ENCODE measurements at places on chromosomes 7 and 10.

DNA sequence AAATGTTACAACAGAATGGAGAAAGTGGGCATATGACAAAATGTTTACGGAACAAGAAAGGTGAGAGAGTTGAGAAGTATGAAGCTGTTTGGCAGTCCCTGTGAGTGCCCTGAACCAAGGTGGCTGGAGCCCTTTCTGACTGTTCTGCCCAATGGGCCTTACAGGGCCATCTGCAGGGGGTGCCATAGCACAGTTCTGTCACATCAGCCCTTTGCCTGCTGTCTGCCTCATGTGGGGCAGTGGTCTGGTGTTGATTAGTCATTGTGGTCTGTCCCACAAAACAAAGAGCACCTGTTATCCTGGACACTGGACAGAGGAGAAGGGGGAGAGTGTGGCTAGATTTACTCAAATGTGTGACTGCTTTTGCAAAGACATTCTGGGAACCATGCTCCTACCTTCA is 51.5 kb upstream of the OSBPL3 start:
- DNase-seq = no peak

- DNase-seq = no peak
Observed at GRCh38 chr7:36153571-36154097, 580 bp downstream of the EEPD1 start.

- no peak for DNase-seq
Observed at GRCh38 chr10:90734415-90734814, 123.4 kb downstream of the HTR7 start.

GRCh38 chr7:14069961-14070360 is 80.5 kb upstream of the ETV1 start:
- DNase-seq = no peak

DNA sequence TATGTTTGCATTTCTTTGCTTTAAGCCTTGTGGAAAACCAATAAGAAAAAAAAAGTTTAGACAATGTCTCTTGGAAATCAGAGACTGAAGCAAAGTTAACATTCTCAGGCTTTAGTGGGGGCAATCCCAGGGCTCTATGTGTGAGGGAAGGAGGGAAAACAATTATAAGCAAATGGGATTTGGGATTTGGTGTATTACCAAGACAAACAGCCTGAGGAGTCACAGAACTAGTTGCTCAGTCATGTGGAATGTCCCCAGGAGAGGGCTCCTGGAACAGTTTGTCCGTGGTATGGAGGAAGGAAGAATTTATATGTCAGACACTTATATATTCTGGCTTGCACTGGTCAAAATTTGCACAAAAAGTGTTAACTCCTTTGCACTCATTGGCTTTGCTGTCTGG is 562.9 kb upstream of the TPK1 start:
- DNase-seq = no peak

DNA sequence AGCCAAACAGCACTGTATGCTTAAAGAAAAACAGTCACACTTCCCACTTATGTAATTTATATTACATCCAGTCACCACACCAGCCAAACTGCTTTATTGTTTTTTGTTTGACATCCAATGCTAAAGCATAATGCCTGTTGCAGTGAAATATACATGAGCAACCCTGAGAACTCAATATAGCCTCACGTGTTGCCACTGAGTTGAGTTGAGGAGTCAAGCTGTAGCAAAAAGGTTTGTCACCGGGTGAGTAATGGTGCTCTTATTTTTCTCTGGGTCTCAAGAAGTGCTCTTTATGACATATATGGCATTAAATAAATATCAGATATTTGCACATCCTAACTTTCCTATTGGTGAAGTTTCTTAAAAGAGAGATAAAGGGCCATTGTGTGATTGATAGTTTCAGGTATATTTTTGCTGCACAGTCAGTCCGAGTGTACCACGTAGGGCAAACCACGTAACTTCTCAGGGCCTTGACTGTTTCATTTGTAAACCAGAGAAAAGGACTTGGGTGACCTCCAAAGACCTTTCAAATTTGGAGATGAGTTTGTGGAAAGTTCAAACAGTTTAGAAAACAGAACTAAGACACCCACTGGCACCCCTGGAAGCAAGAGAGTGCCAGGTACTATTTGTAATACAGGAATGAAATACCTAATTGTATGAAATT is 168.5 kb downstream of the CFTR start:
- no peak for DNase-seq

DNA sequence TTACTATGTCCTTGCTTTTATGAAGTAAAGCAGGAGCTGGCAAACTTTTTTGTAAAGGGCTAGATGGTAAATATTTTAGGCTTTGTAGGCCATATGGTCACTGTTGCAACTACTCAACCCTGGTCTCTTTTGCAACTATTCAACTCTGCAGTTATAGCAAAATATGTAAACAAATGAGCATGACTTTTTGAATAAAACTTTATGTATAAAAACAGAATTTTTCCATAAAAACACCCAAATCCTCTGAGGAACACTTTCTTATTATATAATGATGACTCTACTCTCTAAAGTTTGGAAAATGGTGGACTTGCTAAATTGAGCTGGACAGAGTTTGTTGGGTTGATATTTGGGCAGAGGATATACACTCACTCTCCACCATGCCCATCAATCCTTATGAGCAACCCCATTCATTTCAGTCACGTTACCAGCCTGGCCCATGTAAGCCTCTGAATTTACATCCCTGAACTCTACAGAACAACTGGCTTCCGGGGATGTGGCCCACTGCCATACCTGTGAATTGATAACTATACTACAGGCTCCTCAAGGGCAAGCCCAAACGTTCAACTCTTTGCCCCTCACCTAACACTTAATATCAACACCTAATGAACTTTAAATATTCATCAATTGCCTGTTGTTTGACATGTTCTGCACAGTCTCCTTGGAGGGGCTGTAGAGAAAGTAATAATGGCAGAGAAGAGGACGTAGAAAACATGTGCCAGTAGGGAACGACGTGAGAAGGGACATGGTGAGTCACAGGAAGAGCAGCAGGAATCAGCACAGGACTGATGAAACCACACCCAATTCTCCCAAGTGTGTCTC is 37.6 kb downstream of the SGMS1 start:
- no peak for DNase-seq

DNA sequence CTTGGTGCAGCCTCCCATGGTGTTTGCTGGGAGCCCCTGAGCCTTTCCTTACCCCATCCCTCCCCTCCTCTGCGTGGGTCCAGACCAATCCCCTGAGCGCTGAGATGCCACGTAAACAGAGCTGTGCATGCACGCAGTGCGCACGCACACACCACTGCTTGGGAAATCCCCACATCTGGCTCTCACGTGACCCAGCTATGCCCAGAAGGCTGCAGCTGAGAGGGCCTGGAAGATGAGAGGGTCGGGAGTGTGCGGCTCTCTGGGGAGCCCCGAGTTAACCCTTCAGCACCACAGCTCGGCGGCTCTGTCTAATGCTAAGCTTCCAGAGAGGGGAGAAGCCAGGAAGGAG is 177.2 kb downstream of the SH3PXD2A start:
- DNase-seq = peak; percentile 93

- DNase-seq = no peak
Observed at GRCh38 chr7:88346357-88346756, 39.7 kb upstream of the STEAP4 start.

- no peak for DNase-seq
Observed at GRCh38 chr7:25068502-25069213, 56.4 kb downstream of the CYCS start.

DNA sequence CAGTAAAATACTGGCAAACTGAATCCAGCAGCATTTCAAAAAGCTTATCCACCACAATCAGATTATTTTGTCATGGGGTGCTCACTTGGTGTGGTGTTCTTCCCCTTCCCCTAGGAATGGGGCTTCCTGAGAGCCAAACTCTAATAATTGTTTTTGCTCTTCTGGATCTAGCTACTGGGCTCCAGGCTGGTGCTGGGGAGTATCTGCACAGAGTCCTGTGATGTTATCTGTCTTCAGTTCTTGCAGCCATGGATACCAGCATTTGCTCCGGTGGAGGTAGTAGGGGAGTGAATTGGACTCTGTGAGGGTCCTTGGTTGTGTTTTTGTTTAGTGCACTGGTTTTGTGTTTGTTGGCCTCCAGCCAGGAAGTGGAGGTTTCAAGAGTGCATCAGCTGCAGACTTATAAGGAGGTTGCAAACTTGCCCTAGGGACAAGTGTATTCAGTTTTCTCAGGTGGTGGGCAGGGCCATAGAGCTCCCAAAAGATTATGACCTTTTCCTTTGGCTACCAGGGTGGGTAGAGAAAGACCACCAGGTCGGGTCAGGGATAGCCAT is 308.5 kb upstream of the MAGI2 start:
- no peak for DNase-seq

DNA sequence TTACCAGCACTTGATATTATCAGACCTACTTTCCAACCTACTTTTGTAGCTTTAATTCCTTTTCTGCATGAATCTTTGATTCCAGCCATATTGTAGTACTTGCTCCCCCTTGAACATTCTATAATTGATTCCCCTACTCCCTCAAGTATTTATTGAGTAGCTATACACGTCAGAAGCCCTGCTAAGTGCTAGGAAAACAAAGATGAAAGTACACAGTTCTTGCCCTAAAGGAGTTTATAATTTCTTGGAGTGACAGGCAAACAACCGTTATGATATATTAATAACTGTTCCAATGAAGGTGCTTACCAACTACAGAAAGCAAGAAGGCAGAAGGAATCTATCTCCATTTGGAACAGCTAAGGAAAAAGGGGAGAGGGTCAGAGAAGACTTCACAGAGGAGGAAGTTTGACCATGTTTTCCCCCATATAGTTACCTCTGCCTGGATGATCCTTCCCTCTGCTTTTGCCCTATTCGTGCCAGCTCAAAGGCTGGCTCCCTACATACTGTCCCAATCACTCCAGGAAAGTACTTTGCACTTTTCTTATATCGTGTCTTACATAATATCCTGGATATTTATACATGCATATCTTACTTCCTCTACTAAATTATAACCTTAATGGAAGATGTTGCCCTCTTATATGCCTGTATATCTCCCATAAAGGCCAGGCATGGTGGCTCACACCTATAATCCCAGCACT is 54.7 kb downstream of the SCD start:
- no peak for DNase-seq

GRCh38 chr7:135977742-135978066 is 545 bp upstream of the MTPN start:
- DNase-seq = no peak

DNA sequence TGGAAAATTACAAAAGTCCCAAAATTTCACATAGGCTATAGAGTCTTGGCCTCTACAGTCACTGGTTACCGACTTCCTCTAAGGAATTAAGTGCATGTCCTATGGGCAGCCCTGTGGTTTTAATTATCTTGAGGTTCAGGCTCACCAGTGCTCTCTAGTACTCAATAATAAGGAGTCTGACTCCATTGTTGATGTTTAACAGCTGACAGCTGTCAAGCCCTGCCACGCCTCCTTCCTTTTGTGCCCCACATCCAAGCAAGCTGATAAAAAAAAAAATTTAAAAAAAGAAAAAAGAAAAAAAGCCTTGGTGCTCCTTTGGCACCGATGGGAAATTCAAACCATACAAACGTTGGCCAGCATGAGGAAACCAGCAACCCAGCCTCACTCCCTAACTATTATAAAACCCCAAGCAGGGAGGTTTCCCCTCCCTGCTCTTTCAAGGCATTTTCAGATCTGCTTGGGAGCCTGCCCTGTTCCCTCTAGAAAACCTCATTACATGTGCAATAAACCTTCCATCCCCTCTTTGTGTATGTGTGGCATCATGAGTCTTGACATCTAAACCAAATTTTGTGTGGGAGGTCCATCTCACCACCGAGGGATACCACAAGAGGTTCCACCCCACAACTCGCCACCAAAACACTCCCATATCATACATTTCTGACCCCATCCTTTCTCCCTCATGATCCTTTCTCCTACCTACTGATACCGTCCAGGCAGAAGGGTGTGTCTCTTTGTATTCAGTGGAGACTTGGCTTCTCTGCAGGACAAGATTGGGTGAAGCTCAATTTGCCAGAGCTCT is 70.9 kb upstream of the CCDC71L start:
- DNase-seq = no peak

DNA sequence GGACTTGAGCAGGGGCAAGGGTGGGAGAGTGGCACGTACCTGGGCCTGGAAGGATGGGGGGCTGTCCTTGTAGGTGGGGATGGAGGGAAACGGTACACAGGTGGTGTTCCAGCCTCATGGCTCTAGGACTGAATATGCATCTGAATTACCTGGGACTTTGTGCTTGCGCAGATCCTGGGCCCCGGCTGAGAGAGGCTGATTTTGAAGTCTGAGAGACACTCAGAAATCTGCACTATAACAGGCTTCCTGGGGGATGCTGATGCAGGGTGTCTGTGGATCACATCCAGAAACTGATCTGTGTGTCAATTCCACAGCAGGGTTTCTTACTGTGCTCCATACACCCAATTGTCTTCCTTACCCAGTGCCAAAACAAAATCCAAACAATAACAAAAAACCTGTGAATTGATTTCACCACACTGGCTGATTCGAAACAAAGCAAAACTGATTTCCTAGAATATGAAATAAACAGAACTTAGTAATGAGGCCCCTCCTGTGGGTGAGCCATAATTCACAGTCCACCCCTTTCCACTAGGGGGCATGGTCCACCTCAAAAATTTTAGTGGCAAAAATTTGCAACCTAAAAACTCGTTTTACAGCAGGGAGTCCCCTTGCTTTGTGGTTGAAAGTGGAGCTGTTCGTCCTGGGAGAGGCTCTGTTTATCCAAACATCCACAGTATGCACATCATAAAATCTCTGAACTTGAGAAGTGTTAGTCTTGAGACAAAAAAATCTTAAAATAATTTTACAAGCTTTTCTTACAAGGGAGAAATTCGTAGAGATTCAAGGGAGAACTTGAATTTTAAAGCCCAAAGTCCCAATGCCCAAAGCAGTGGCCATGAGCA is 32.0 kb upstream of the PLEKHA1 start:
- peak; percentile 49 for DNase-seq

DNA sequence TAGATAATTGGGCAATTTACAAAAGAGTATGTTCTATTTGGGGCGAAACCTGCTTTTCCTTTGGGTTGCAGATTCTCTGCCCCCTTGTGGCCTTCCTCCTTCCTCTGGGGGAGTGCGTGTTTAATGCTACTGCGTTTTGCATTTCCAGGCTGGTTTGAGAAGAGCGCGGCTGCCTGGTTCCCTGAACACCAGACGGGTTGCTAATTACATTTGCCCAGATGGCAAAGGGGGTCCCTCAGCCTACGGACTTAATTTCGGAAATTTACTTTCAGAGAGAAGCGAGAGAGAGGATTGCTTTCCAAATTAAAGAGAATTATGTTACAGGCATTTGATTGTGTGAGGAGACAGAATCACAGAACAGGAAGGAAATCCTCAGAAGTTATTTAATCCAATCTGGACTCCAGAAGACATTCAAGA is 91.9 kb upstream of the JAZF1 start:
- no peak for DNase-seq

GRCh38 chr7:30656006-30656957 is 26.0 kb downstream of the CRHR2 start:
- no peak for DNase-seq

- DNase-seq = no peak
Observed at GRCh38 chr7:44977304-44977958, 1.4 kb downstream of the MYO1G start.

- no peak for DNase-seq
Observed at GRCh38 chr10:6395606-6396005, 184.5 kb downstream of the PRKCQ start.

GRCh38 chr7:149287622-149288021 is 25.6 kb downstream of the ZNF783 start:
- DNase-seq = no peak

GRCh38 chr7:80135309-80136104 is 876 bp downstream of the GNAI1 start:
- no peak for DNase-seq

- DNase-seq = peak; percentile 18
Observed at GRCh38 chr10:108597657-108598319, 1325.5 kb downstream of the XPNPEP1 start.

Data from BJ (cell line).